ENCODE measurements at places on chromosomes 1 and 21. TPM values are rescaled to one million over a fixed set of nuclear protein-coding genes. Genes with fewer than 3 reads are reported as not detected.

The DEGS1 gene
- 46.4 TPM for total RNA-seq

The TRNP1 gene
- 0.73 TPM for total RNA-seq

The HP1BP3 gene
- 155 TPM for total RNA-seq

- no peak for DNase-seq
Observed at GRCh38 chr1:233647073-233647472, 33.2 kb downstream of the KCNK1 start.

DNA sequence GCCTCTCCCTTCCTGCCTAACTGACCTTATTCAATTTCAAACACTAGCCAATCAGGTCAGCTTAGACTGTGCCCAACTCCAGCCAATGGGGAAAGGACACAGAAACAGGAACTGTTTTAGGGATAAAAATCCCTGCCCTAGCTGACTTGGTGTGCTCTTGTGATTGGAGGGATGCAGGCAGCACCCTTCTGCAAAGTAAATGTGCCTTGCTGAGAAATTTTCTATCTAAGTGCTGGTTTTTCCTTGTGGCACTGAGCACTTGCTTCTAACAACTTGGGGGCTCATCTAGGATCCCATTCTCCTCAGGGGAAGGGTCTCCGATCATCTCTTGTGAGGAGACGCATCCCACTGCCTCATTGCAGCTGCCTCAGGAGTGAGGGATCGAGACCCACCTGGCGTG, 10.7 kb upstream of the CD2 start:
- DNase-seq = no peak

The TTC3 gene
- total RNA-seq = 54.5 TPM

GRCh38 chr1:83027511-83027910, 971.4 kb downstream of the TTLL7 start:
- DNase-seq = no peak

The TSPEAR gene
- total RNA-seq = not detected

DNA sequence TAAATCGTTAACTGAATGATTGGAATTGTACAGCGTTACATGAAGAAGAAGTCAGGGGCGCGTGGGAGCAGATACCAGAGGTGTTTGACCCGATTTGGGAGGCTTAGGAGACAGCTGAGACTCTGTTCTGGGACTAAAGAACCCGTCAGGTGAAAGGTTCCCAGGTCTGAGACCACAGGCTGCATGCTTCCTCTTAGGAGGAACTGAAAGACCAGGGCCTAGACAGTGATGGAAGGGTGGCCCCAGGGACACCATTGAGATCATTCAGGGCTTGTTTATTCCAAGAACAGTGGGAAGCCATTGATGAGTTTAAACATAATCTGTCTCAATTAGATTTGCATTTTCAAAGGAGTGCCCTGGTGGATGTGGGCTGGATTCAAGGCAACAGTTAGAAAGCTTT, 904 bp downstream of the KLF17 start:
- no peak for DNase-seq

DNA sequence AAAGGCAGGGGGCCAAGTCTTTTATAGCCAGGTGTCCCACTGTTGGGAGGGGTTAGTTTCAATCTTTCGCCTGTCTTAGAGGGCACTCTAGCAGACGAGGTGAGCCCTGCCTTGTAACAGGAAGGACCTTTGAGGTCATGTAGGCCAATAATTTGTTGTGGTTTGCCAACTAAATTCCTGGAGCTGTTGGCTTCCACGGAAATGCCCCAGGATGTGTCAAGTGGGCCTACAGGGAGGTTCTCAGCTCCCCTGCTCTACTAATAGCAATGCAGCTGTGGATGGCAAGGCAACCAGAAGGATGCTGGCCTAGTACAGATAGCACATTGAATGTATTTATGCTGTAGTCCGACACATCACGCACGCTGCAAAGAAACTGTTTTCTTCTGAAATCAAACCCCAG, 22.3 kb upstream of the CASQ2 start:
- no peak for DNase-seq

GRCh38 chr1:41537251-41537650, 52.8 kb upstream of the EDN2 start:
- DNase-seq = no peak

The STK40 gene
- total RNA-seq = 56.8 TPM

GRCh38 chr1:196412326-196412725, 195.9 kb downstream of the KCNT2 start:
- DNase-seq = no peak

The SERPINC1 gene
- total RNA-seq = not detected

DNA sequence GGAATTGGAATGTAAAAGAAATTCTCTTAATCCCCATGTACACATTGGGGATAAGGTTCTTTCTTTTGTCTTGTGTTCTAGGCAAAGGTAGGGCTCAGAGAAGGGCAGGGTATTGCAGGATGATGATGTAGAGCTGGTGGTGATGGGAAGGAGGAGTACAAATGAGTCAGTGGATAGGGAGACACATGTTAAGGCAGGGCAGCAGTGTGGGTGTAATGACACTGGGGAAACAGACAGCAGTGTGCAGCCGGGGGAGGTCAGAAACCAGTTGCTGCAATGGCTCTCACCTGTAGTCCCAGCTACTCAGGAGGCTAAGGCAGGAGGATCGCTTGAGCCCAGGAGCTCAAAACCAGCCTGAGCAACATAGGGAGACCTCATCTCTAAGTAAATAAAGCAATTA, 5.1 kb downstream of the NLRP3 start:
- DNase-seq = no peak

DNA sequence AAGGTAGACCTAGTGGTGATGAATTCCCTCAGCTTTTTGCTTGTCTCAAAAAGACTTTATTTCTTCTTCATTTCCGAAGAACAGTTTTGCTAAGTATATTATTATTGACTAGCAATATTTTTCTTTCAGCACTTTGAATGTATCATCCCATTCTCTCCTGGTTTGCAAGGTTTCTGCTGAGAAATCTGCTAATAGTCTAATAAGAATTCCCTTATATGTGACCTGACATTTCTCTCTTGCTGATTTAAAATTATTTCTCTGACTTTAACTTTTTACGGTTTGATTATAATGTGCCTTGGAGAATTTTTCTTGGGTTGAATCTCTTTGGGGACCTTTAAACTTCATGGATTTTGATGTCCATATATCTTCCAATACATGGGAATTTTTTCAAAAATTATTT, 628.3 kb upstream of the ADGRL2 start:
- no peak for DNase-seq

DNA sequence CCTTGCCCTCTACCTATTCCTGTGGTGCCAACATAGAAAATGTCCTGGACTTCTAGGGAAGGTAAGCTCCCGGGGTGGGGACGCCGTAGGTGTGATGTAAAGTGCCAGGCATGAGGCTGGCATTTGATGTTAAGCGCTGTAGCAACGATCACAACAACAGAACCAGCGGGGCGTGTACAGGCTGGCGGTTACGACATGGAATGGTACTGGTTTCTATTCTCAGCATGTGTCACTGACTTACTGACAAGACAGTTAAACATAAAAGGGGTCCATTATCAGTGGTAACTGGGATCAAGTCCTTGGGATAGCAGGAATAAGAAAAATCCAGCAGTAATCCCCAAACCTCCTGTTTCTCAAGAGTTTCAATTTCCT, 58.9 kb downstream of the TGFBR3 start:
- DNase-seq = no peak

DNA sequence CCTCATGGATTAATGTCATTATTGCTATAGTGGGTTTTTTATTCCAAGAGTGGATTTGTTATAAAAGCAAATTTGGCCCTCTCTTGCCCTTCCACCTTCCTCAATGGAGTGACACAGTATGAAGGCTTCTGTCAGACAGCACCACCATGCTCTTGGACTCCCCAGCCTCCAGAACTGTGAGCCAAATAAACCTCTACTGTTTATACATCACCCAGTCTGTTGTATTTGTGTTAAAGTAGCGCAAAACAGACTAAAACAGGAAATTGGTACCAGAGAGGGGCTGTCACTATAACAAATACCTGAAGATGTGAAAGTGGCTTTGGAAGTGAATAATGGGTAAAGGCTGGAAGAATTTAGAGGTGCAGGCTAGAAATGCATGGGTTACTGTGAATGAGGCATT, 38.0 kb upstream of the DMRTB1 start:
- no peak for DNase-seq

The CXADR gene
- 1.1 TPM for total RNA-seq

The PCAT6 gene
- total RNA-seq = not detected

- DNase-seq = no peak
Observed at GRCh38 chr1:151944126-151944856, 35.0 kb upstream of the THEM4 start.

DNA sequence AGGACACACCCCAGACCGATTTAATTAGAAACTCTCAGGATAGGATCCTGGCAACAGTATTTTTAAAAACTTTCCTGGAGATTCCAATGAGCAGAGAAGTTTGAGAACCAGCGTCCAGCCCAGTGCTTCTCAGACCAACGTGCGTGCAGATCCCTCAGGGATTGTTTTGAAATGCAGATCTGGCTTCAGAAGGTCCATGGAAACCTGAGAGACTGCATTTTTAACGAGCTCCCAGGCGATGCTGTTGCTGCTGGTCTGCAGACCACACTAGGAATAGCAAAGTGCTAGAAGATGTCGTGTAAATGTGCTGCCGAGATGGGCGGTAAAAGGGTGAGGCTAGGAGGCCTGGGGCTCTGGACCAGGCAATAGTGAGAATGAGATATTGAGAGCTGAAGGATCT, 18.4 kb upstream of the CASQ1 start:
- no peak for DNase-seq

The PGBD5 gene
- total RNA-seq = not detected

- DNase-seq = no peak
Observed at GRCh38 chr1:26020941-26021646, 481 bp upstream of the EXTL1 start.

The S100B gene
- total RNA-seq = 0.91 TPM

GRCh38 chr1:172970186-172970585, 80.6 kb downstream of the TNFSF18 start:
- no peak for DNase-seq

- DNase-seq = no peak
Observed at GRCh38 chr1:93615582-93616150, 66.0 kb downstream of the BCAR3 start.

The FMO2 gene
- total RNA-seq = not detected

DNA sequence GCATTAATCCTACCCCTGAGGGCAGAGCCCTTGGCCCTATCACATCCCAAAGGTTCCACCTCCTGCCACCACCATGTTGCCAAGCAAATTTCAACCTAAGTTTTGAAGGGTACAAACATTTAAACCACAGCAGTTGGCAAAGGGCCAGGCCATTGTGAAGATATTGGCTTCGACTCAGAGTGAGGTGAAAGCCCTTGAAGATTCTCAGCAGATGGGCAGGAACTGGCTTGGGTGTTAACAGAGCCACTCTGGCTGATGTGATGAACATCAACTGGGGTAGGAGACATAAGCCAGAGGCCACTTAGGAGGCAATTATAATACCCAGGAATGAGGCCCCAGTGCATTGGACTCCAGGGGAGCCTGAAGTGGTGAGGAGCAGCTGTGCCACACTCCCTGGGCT, 207.7 kb upstream of the KAZN start:
- DNase-seq = no peak

DNA sequence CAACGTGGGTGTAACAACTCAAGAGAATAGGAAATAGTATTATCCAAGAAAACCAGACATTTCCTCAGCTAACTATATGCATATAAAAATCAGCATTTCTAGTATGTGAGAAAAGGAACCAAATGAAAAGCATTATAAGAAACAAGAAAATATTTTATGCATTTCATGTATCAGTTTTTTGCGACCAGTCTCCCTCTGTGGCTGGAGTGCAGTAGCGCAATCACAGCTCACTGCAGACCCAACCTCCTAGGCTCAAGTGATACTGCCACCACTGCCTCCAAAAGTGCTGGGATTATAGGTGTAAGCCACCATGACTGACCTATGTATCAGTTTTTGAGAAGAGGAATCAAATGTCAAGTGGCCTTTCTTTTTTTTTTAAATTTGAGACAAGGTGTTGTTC, 31.0 kb downstream of the SLC16A1 start:
- DNase-seq = no peak

GRCh38 chr1:189803364-189803763, 674.3 kb downstream of the BRINP3 start:
- DNase-seq = no peak

- no peak for DNase-seq
Observed at GRCh38 chr1:89998306-89998705, 3.4 kb downstream of the ZNF326 start.

The LORICRIN gene
- total RNA-seq = not detected

The C1orf115 gene
- 0.18 TPM for total RNA-seq

DNA sequence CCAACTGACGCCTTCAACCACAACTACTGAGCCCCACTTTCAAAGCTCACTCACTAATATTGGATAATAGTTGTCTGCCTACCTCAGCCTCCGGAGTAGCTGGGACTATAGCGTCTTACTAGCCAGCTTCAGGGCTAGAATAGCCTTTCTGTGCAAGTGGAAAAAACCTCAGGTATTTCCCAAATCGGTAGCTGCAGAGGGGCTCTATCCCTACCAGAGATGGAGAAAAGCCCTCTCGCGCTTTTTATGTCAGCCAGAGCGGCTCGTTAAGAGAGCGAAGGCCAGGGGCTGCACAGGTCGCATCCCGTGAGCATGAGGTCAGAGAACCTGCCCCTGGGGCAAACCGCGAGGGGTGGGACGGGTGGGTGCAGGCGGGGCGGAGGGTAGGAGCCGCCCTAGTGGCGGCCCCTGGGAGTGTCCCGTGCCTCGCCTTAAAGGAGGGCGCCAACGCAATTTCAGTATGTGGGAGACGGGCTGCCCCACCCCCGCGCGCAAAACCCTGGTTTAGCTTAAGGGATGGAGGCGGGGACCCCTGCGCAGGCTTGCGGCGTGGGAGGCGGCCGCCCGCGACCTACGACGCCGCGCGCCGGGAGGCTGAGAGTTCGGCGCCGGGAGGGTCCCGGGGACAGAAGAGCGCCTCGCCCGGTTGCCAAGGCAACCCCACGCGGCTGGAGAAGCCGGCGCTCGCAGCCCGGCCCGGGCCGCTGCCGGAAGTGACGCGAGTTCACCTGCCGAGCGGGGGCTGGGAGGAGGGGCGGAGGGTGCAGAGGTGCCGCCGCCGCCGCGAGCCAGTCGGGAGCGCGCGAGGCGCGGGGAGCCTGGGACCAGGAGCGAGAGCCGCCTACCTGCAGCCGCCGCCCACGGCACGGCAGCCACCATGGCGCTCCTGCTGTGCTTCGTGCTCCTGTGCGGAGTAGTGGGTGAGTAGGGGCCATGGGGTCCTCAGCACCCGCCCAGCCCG, at the start of gene CXADR:
Gene CXADR, plus strand, starts transcription at position 791 of the 961 bp plus-strand sequence. Its CDS starts 87 bp downstream, at position 878.
- peak; percentile 85 for DNase-seq

DNA sequence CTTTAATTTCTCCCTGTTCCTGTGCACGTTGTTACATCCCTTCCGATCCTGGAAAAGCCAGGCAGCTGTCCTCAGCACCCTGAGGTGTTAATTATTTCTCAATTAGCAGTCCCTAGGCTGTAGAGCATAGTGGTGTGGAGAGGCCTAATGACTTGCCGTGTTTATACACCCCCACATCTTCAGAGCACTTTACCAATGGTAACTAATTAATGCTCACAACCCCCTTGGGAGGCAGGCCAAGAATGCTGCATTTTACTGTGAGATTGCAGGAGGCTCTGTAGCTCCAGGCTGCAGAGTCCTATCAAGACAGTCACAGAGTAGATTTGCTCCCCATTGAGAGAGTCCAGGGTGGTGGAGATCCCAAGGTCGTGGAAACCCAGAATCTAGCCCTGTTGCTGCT, 2.4 kb upstream of the PARS2 start:
- no peak for DNase-seq

GRCh38 chr1:208835097-208835463, 590.9 kb upstream of the PLXNA2 start:
- no peak for DNase-seq

- no peak for DNase-seq
Observed at GRCh38 chr1:114755006-114755931, 2.5 kb downstream of the CSDE1 start.

Data from CD8-positive, alpha-beta memory T cell (primary cell).